ENCODE measurements at places on chromosomes 7 and 10.

GRCh38 chr7:142357953-142358520 is 100.2 kb upstream of the PRSS58 start:
- DNase-seq = peak; percentile 76

DNA sequence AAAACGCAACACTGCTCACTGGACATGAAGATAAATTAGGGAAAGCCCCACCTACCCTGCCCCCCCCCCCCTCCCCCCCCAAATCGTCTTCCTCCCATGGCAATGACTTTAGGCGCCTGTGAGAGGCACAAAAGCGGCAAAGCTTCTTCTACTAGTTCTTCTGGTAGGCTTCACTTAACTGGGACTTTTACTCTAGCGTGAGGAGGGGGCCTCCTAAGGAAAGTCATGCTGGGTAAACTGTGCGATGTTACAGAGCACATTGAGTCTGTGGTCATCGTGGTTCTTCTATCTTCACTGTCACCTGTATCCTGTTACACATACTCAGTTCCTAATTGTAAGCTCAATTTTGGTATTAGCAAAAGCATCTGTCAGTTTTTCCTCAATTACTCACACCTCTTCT is 25.1 kb downstream of the HSPB1 start:
- no peak for DNase-seq

GRCh38 chr10:5633166-5633749 is 33.1 kb downstream of the ASB13 start:
- DNase-seq = peak; percentile 21

DNA sequence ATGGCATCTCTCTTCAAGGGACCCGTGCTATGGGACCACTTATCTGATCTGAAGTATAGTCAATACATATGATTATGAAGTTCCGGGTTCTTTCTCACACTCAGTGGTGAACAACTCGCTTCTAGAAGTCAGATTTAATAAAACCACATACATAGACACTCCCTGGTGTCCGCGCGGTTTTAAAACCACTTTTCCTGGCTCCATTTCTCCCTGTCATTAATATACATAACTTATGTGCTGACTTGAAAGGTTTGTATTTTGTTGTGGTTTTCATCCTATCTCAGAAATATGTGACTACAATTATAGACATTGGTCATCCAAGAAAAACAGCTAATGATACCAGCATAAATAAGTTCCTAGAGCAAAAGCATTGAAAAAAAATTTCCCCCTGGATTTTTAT is 34.0 kb downstream of the SVIL start:
- DNase-seq = no peak

DNA sequence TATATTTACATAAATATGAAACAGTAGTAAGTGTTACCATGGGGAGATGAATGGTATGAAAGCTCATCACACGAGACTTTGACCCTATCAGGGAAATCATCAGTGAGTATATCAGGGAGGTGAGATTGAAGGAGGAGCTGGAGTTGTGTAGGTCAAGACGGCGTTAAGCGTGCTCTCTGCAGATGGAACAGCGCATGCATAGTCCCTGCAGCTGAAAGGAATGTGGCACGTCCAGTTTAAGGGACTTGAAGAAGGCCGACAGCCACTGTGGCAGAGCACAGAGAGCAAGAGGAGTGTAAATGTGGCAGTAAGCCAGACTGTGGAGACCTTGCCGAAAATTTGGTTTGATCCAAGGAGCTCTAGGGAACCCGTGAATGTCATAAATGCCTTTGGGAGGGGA is 38.9 kb downstream of the POU6F2 start:
- no peak for DNase-seq

DNA sequence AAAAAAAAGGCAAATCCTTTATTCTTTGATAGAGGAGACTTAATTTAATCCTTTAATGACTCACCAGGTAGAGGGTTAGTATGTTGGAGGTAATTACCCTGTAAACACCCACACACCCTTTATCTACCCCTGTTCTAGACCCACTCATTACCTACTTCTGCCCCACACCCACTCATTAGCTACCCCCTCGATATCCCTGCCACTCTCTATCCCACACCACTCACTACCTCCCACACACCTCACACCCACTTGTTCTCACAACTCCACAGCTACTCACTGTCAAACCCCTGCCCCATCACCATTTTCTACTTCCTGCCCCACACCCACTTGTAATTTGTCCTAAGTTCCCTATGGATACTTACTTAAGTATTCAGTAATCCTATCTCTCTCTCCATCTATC is 49.7 kb downstream of the SEC61G start:
- no peak for DNase-seq

- no peak for DNase-seq
These were observed 228.8 kb upstream of the KIAA1217 start for GRCh38 chr10:23980094-23980493.

- no peak for DNase-seq
These were observed 70.9 kb upstream of the MGMT start for GRCh38 chr10:129396021-129396722.

- no peak for DNase-seq
These were observed 599.0 kb downstream of the TNS3 start for GRCh38 chr7:46982928-46983327.

- DNase-seq = no peak
These were observed 61.1 kb downstream of the PKD1L1 start for GRCh38 chr7:47887016-47887640.

- no peak for DNase-seq
These were observed 166.5 kb downstream of the TFEC start for GRCh38 chr7:115864082-115864481.

DNA sequence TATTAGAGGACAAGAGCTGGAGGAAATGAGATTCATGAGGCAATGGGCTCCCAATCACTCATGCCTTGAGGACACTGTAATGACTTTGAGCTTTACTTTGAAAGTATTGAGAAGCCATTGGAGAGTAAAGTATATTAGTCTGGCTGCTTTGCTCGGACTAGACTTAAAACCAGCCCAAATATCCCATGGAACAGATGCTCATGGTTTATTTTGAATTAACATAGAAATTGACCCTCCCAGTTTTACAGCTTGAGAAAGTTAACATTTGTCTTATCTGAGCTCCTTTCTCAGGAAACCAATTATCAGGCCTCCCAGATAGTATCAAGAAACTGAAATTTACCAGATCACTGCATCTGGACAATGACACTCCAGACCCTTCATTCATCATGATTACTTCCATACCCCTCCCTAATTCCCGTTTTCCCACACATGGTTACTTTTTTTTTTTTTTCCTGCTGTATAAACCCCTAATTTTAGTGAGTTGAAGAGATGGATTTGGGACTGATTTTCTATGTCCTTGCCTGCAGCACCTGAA is 270.8 kb upstream of the SMIM30 start:
- DNase-seq = no peak

GRCh38 chr7:129213828-129214227 is 11.0 kb upstream of the AHCYL2 start:
- DNase-seq = no peak

DNA sequence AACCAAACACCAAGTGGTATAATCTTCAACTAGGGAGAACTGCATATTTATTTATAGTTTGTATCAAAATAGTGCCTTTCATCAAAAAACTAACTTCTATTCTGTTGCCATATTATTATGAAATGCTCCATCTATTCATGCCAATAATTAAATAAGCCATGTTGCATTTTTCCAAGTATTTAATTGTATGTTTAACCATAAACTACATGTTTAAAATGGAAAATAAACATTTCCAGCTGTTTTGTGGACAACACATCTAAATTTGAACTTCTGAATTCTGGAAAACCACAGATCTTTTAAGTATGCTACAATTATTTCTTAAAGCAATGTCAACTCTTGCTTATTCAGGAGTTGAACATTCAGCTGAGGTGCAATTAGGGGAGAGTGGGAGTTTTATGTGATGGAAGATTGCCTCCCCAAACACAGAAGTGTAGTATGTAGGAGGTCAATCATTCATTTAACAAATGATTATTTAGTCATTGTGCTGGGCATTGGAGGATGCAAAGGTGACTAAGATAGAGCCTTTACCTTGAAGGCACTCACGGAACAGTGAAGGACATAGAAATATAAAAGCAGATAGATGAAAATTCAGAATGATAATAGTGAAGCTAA is 80.7 kb upstream of the PPP1R3C start:
- DNase-seq = no peak

GRCh38 chr7:13952921-13953320 is 36.5 kb downstream of the ETV1 start:
- no peak for DNase-seq

DNA sequence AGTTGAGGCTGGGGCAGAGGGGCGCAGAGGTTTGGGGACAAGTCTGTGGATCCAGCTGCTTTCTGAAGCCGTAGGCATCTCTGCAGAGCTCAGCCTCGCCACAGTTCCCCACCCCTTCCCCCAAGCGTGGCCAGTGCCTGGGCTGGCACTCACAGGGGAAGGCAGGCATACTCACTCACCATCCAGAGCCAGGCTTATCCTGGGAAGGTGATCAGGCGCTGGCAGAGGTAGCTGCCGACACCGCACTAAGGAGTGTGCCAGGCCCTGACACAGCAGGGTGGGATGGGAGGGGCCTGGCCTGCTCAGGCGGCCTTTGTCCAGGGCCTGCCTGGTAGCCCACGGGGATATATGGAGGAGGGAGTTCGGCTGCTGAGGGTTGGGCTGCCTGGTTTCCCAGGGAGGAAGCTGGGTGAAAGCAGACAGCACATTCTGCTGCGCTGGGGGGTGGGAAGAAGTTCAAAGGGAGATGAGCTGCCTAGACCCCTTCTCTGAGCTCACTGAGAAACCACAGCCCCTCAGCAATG is 15.9 kb downstream of the VSIR start:
- no peak for DNase-seq

Data from GM23248 (cell line).